ENCODE measurements at places on chromosomes 16 and 17.

DNA sequence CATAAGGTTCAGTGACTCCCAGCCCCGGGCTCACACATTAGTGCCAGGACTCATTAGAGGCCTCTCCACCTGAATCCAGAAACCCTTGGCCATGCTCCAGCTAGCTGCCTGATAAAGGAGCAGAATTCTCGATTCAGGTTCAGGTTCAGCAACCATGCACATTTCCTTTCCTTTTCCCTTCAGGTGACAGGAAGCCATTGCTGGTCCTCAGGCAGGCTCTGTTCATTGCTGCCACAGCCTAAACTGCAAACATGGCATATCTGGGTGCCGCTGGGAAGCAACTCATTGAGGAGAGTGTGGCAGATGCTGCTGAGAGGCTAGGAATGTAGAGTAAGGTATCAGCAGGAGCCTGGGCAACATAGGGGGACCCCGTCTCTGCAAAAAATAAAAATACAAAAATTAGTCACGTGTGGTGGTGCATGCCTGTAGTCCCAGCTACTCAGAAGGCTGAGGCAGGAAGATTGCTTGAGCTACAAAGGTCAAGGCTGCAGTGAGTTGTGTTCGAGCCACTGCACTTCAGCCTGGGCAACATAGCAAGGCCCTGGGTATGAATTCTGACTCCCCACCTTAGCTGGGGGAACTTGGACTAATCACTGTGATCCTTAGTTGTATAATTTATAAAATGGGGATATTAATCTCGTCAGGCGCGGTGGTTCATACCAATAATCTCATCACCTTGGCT is 28.7 kb downstream of the ARL4D start:
- DNase-seq = no peak

GRCh38 chr17:37764383-37764782 is 19.5 kb upstream of the HNF1B start:
- no peak for DNase-seq

DNA sequence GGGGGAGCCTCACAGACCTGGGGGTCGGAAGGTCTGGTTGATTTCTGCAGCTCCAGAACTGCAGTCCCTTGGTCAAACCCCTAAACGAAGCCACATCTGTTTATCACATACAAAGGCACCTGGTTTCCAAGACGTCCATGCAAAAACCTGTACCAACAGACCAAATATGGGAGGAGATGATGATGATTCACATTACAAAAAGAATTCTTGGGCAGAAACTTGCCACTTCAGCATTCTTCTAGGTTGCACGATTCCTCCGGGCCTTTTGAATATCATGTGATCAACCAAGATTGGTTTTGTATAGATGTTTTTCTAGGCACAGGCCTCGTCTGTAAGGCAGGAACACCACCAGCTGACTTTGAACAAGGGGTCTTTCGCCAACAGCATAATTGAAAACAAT is 466.3 kb downstream of the SOX9 start:
- DNase-seq = no peak

GRCh38 chr17:76700270-76700616 is 10.5 kb downstream of the MXRA7 start:
- DNase-seq = no peak

DNA sequence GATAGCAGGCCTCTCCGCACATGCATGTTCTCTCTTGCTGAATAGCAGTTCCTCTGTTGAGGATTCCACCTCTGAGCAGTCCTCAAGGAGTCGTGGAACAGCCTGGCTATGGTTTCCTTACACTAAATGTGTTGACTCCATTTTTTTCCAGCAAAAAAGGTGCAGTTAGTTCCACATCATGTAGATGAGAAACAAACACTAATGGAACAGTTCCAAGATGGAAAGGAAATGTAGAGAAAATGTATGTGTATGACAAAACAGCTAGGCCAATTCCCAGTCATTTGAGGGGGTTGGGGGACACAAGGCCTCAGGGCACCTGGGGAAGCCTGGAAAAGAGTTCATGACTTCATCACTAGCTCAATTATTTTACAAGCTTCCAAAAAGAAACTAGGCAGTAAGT is 90.0 kb downstream of the CFDP1 start:
- DNase-seq = no peak

GRCh38 chr17:58081646-58082340 is 1.4 kb upstream of the DYNLL2 start:
- no peak for DNase-seq

DNA sequence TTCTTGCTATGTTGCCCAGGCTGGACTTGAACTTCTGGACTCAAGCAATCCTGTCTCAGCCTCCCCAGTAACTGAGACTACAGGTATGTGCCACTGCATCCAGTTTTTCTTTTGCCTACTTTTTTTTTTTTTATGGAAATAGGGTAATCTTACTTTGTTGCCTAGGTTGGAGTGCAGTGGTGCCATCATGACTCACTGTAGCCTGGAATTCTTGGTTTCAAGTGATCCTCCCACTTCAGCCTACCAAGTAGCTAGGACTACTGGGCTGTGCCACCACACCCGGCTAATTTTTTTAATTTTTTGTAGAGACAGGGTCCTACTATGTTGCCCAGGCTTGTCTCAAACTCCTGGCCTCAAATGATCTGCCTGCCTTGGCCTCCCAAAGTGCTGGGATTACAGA is 10.0 kb downstream of the LRRC36 start:
- no peak for DNase-seq

DNA sequence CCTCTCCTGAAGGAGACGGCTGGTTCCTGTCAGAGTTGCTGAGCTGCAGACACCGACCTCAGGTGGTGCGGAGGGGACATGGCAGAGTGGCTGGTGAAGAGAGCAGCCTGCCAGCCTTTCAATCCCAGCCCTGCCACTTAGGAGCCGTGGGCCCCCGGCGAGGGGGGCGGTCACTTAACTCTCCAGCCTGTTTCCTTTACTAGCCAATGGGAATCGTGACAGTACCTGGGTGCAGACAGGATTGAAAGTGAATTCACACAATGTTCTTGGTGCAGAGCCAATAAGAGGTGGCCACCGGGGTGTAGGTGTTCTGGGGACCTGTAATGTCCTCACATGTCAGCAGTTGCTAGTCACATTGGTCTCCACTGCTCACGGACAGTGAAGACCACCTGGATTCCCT is 13.5 kb downstream of the ACE start:
- DNase-seq = no peak
